IPS-NIHi11 (cell line): ENCODE measurements at places on chromosomes 12 and 14.

GRCh38 chr12:79156846-79157463 is 292.4 kb downstream of the SYT1 start:
- no peak for DNase-seq

DNA sequence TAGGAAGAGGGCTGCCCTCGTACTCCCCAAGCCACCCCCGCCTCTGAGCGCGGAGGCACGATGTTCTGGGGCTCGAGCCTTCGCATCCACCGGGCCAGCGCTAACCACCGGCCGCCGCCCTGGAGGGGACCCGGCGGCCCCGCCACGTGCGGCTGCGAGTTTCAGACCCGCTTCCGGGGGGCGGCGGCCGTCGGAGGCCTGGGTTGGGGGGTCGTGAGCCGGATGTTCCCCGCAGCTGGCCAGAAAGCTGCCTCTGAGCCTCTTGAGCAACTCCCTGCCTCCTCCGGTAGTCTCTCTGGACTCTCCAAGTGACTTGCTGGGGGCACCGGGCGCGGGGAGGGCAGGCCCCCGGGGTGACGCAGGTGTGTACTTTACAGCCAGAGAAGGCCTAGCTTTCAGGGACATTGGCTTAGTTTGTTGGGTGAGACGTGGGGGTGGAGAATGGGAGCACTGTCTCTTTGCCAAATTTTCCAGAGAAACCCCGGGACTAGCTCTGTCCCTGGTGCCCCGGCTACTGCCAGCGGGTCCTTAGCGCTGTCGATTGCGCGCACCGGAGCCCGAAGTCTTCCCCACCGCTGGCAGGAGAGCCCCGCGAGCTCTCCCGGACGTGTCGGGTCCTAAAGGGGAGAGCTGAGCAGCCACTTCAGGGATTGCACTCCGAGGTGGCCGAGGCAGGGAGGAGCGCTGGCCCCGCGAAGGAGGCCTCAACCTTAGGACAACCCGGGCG is 15.6 kb downstream of the OTX2 start:
- peak; percentile 68 for DNase-seq

DNA sequence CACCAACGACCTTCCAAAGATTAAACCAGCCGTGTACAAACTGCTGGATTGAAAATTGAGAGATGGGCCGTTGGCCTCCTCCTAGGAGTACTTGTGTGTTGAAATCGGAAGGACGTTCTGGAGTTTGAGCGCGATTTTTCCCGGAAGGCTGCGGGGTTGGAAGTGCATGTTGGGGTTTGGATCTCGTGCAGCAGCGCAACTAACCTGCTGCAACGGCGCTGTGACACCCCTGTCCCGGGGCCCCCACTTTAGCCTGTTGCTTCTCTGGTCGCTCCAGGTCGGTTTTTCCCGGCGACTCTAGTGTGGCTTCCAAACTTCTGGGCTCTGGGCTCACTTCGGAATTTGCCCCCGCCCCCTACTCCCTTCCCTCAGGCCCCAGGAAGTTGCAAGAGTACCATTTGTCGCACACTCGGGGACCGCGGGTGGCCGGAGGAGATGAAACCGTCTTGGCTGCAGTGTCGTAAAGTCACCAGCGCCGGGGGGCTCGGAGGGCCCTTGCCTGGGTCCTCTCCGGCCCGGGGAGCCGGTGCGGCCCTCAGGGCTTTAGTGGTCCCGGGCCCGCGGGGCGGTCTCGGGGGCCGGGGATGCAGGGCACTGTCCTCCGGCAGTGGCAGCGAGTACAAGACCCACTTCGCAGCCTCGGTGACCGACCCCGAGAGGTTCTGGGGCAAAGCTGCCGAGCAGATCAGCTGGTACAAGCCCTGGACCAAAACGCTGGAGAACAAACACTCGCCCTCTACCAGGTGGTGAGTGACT is at the start of gene ACSS3:
ACSS3 (plus strand) TSS at position 394 of the 756 bp plus-strand sequence; CDS start at position 436, 42 bp downstream.
- DNase-seq = peak; percentile 67

GRCh38 chr14:99211410-99211809 is 60.6 kb downstream of the BCL11B start:
- DNase-seq = no peak

DNA sequence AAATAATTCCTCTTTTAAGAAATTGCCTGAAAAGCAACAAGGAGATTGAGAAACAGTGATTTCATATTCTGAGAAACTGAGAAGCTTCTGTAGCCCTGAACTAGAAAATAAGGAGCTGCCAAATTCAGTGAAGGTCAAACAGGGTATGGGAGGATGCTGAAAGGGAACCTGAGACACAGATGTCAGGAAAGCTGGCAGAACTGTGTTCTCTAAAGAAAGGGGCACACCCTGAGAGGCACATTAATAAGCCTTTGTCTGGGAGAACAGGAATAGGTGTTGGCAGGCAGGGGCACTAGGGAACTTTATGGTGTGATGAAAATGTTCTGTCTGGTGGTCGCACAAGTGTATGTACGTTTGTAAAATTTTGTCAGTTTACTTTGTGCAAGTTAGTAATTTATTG is 29.6 kb downstream of the VRK1 start:
- no peak for DNase-seq

- DNase-seq = peak; percentile 42
Observed at GRCh38 chr12:54759751-54760150, 94.6 kb upstream of the MUCL1 start.

GRCh38 chr12:8156416-8156815 is 399 bp upstream of the ZNF705A start:
- DNase-seq = no peak

GRCh38 chr14:59346796-59347510 is 118.2 kb downstream of the GPR135 start:
- no peak for DNase-seq

DNA sequence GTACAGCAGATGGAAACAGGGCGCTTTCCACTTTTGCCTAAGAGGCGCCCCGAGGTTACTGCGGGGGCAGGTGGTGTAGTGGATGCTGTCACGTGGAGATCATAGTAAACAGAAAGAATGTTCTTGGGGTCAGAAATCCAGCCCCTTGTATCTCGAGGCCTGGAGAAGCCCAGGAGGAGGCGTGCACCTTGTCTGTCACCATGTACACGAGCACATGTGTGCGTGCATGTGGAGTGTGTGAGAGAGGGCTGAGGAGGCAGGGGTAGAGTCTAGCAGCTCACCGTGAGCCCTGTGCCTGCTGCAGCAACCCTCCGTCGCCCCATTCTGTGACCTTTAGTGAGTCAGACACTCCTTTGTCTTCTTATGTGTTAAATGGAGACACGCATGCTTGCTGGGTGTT is 59.0 kb downstream of the CACNA1C start:
- no peak for DNase-seq

DNA sequence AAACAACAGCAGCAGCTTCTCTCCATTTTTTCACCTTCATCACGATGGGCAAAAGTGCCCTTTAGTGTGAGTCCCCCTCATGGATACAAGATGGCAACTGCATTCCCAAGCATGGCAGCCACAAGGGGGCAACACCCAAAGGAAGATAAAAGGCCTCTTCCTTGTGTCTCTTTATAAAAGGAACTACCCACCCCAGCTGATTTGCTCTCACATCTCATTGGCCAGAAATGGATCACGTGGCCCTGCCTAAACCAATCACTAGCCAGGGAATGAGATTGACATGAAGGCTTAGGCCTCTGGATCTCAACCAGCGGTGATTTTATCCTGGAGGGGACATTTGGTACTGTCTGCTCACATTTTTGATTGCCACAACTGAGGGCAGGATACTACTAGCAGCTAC is 21.9 kb upstream of the IFT81 start:
- DNase-seq = peak; percentile 86

DNA sequence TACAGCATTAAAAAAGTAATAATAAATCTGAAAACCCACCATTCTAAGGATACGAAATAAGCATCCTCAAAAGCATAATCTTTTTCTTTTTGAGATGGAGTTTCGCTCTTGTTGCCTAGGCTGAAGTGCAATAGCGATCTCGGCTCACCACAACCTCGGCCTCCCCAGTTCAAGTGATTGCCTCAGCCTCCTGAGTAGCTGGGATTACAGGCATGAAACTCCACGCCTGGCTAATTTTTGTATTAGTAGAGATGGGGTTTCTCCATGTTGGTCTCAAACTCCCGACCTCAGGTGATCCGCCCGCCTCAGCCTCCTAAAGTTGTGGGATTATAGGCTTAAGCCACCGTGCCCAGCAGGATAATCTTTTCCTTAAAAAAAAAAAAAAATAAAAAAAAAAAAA is 4.3 kb downstream of the CCNT1 start:
- DNase-seq = no peak

DNA sequence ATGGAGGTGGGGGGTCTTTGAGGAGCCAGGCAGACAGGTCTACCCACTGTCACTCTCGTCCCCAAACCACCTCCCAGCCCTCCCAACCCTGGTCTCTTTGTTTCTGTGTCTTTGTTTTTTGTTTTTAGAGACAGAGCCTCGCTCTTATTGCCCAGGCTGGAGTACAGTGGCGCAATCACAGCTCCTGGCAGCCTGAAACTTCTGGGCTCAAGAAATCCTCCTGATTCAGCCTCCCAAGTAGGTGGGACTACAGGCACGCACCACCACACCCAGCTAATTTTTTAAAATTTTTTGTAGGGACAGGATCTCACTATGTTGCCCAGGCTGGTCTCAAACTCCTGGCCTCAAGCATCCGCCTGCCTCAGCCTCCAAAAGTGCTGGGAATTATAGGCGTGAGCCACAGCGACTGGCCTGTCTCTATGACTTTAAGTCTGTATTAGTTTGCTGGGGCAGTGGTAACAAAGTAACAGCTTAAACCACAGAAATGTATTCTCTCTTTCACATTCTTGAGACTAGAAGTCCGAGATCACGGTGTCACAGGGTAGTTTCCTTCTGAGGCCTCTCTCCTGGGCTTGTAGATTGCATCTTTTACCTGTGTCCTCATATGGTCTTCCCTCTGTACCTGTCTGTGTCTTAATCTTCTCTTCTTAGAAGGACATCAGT is 26.1 kb downstream of the DTX1 start:
- no peak for DNase-seq

- DNase-seq = peak; percentile 76
Observed at GRCh38 chr12:2691345-2692071, 103.3 kb upstream of the FKBP4 start.

- DNase-seq = no peak
Observed at GRCh38 chr12:96170328-96170727, 23.8 kb upstream of the ELK3 start.

- DNase-seq = no peak
Observed at GRCh38 chr12:96883571-96883970, 23.5 kb upstream of the NEDD1 start.

- DNase-seq = peak; percentile 92
Observed at GRCh38 chr12:54005853-54006558, 2.8 kb upstream of the HOXC8 start.

DNA sequence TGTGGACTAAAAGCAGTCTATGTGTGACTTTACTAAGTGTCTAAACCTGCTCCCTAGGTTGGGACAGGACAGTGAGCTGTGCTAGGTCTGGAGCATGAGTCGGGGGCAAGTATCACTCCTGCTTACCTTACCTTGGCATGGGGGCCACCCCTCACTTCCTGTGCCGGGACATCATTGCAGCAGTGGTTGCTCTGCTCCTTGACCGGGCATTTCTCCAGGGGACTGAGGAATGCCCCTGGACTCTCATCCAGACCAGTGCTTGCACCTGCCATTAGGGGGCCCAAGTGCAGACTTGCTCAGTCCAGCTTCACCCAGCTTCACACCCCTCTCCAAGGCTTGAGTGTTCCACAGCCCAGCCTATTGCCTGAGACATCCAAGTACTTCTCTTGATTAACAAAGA is 84.7 kb upstream of the NELL2 start:
- peak; percentile 50 for DNase-seq

GRCh38 chr14:105046891-105047282 is 18.3 kb downstream of the GPR132 start:
- DNase-seq = no peak

DNA sequence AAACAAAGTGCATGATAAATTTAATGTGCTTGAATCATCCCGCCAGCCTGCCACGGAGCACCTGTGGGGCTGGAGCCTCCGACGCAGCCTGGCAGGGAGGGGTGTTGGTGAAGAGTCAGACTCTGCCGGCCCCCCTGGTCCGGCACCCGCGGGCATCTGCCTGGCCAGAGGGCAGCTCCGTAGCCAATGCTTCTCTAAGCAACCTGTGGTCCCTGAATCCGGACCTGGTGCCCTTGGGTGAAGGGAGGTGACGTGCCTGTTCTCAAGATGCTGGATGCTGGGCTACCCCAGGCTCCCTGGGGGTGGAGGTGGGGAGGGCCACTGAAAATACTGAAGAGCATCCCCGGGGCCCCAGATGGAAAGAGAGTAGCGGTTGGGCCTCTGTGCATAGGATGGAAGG is 158.6 kb upstream of the C14orf180 start:
- DNase-seq = no peak

DNA sequence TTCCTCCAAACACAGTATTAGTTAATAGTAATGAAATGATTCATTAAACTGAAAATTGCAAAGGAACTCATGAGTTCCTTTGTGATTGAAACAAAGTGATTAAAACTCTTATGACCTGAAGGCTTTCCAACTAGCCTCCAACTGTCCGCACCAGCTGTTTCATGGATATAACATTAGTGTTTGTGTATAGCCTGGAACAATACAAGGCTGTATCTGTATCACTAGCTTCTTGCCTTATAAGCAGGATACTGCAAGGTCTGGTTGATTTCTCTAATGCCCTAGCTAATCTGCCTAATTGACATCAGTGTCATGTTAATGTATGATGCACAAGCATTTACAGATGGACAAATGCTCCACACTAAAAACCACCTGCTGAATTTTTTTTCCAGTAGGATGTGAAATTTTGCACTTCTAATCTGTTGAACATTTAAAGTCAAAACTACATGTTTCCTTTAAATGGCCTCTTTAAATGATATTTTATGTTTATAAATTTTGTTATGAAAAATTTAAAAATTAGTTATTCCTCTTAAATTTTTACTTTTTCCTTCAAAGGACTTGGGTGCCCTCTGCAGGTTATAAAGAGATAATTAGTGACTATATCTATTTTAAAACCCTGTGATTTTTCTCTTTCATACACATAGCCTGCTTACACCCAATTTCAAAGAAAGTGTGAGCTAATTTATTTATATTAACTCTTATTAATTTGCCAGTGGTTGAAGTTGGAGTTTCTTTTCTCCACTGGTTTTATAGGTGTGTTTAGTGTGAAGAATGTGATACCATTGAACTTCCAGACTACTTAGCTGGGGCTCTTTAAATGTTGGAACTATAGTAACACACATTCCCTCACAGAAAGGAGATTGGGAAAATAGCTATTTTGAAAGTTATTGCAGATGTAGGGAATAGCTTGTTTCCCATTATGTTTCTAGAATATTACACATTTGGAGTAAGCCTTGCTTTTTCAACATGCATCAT is 25.4 kb downstream of the AP5M1 start:
- DNase-seq = no peak

GRCh38 chr14:45284802-45285201 is 31.8 kb upstream of the MIS18BP1 start:
- peak; percentile 9 for DNase-seq

GRCh38 chr12:115267891-115268290 is 583.9 kb upstream of the TBX3 start:
- no peak for DNase-seq

- no peak for DNase-seq
Observed at GRCh38 chr12:48489012-48489411, 6.7 kb downstream of the C12orf54 start.

GRCh38 chr14:80498533-80498932 is 287.2 kb upstream of the DIO2 start:
- no peak for DNase-seq

- no peak for DNase-seq
Observed at GRCh38 chr12:93215290-93215678, 162.4 kb upstream of the NUDT4 start.

GRCh38 chr14:33617154-33617553 is 333.7 kb downstream of the EGLN3 start:
- DNase-seq = no peak
